ENCODE measurements at places on chromosomes 5 and 9.

- DNase-seq, result no peak
Measured at GRCh38 chr9:127837346-127837745, 17.1 kb downstream of the ENG start.

DNA sequence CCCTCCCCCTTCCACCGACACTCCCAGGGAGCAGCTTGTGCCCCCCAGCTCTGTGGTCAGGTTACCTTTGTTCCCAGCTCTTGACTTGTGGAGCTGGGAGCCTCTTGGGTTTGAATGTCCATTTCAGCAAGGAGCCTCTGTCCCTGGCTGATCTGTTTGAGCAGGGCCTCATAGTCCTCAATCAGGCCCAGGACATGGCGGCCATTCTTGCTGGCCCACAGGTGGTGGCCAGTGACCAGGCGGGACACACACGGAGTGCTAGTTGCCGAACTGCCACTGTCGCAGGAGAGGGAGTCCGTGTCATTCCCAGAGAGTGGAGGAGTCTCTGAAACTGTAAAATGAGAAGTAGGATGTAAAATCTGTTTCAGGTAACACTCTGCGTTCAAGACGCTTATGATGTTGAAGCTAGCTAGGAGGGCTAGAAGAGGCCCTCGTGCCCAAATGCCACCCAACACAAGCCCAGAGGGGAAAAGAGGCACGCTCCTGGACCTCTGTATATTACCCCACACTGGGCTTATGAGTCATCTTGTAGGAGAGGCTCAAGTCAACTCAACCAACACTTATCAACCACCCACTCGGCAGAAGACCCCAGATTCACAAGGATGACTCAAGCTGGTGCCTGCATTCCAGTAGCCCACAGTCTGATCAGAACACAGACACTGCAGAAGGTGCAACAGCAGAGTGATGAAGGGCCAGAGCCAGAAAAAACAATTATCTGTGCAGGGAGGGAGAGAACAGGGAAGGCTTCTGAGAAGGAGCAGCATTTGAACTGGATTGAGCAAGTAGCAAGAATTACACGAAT is 177.0 kb downstream of the CDK5RAP2 start:
- DNase-seq, result no peak

GRCh38 chr9:133400292-133400691 is 17.5 kb downstream of the REXO4 start:
- DNase-seq, result no peak

DNA sequence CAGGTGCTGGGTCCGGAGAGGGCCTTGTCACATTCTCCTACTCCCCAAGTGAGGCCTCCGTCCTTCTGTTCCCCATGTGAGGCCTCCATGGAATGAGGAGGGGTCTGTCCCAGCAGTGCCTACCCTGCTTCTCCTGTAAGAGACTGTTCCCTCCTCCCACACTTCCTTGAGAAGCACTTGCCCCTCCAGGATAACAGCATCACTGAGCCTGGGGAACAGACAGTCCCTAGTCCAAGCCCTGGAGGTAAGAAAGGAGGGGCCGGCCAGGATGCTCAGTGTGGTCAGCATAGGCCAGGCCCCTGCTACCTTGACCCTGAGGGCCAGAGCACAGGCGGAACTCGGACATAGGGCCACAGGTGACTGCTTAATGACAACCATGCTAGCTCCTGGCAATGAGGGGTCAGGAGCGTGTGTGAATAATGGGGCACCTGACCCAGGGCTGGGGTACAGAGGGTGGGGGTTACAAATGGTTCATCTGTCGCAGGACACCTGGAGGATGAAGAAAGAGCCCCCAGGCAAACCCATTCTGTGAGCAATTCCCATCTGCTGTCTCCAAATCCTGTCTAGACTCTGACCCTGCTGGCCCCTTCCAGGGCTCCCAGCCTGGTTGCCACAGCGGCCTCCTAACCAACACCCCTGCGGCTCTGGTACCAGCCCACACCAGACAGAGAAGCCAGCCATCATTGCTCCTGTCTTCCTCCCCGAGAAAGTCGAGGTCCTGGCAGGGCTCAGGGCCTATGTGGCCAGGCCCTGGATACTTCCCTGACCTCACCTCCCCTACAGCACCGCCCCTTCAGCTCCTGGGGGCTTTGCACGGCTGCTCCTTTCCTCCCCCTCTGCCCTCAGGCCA is 20.3 kb downstream of the RALGDS start:
- no peak for DNase-seq

DNA sequence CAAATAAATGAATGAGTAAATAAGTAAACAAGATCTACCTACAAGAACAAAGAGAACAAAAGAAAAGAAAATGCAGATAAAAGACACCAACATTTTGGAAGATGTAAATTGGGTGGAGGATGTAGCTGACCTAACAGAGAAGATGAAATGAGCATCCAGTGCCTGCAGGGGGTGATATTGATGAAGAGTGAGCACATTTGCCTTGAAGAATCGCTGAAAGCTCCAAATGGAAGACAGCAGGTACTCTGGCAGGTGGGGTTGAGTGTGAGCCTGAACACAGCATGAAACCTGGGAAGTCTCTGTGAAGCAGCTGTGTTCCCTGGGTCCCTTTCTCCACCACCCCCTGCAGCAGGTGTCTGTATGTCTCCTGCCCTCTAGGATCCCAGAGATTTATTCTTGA is 125.6 kb downstream of the NXNL2 start:
- no peak for DNase-seq

- no peak for DNase-seq
Measured at GRCh38 chr5:102231693-102232619, 64.1 kb downstream of the SLCO4C1 start.

- no peak for DNase-seq
Measured at GRCh38 chr5:5881294-5881693, 458.8 kb downstream of the ICE1 start.

All from central memory CD4-positive, alpha-beta T cell (primary cell).